Stimulated activated CD4-positive, alpha-beta T cell treated with anti-CD3 and anti-CD28 coated beads, Interleukin-1b, Interleukin-23, amount 100 ng/mL, for 24 hours (primary cell): ENCODE measurements at places on chromosomes 2 and 18.

GRCh38 chr2:168589236-168590211, 133.5 kb downstream of the CERS6 start:
- no peak for DNase-seq

DNA sequence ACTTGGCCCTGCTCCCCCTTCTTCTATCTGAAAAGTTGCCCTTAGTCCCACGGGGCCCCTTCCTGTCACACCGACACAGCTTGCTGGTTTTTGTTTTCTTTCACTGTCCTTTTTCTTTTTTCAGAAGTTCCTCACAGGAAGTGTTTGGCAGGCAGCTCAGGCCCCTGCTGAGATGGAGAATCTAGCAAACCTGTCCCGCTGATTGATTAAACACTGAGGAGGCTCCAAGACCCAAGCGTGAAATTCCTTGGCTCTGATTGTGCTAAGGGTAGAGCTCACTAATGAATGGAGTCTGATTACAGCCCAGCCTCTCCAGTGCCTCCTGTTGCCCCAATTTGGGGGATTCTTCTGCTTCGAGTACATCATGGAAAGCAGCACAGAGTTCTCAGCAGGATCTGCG, 365.9 kb upstream of the MEX3C start:
- DNase-seq: no peak

DNA sequence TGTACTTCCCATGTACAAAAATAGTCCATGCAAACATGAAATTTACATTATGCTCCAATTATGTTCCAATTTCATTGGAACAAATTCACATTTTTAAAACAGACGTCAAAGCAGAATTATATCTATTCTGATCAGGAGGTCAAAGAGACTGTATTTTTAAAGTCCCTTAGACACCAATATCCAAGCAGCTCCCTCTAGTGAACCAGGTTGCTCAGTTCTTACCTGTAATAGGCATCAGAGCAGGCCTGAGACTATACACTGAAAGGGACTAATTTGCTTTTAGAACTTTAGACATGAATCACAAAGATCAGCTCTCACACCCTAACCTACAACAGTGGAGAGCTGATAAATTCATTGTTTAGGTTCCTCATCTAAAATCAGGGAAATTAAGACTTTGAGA, 273.9 kb downstream of the MBD2 start:
- no peak for DNase-seq

DNA sequence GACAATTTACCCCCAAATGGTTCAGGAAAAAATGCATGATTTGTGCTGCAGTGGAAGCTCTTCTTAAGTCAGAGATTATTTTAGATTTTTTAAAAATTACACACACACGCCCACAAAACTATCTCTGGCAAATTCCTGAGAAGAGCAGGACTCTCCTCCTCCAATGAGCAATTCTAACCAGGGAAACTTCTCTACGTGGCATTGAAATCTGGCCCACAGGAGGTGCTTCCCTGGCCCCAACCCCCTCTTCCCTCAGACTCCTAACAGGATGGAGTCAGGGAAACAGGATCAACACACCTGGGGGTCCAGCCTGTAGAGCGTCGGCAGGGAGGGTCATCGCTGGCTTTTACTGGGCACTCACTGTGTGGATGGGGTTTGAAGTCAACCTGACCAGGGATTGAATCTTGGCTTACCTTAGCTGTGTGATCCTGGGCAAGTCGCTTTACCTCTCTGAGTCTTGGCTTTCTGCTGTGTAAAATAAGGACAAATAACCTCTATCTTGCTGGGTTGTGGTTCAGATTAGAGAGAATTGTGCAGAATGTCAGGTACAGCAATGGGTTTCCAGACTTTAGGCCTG, 65.4 kb upstream of the ASAP2 start:
- DNase-seq: no peak

- no peak for DNase-seq
These were observed 16.9 kb upstream of the TEX44 start for GRCh38 chr2:231575612-231576256.

DNA sequence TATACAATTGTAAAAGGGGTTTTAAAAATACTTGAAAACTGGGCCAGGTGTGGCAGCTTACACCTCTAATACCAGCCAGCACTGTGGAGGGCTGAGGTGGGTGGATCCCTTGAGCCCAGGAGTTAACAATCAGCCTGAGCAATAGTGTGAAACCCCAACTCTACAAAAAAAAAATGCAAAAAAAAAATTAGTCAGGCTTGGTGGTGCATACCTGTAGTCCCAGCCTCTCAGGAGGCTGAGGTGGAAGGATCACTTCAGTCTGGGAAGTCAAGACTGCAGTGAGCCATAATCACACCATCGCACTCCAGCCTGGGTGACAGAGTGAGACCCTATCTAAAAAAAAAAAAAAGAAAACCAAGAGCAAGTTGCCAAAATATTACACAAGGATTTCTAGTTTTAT, 182.7 kb downstream of the UBE2E3 start:
- no peak for DNase-seq

DNA sequence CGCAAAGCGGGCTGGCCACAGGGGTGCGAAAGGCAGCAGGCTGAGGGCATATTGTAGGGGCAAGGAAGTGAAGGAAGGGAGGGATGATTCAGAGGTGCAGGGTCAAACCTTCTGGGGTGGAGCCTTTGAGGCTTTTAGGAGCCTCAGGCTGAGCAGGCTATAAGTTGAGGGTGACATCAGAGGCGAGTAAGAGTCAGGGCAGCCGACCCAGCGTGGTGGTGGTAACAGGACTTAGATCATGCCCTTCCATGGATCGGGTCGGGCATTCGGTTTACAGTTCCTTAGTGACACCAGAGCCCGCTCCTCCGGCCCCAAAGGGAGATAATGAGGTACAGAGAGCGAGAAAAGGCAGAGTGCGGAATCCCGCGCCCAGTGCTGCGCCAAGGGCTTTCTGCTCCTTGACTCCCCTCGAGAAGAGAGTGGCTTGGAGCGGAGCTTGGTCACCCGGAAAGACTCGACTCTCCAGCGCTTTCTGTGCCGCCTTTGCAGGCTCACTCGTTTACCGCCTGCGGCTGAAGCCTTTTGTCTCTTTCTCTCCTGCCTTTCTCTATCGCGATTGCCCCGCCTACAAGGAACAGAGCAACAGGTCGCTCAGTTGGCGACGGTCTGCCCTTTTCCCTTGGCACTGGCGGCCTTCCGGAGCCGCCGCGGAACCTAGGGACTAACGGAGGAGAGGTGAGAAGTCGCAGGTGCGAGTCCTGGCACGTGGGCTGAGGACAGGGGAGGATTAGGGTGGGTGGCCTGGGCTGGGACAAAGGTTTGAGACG, 720 bp downstream of the LBX2 start:
- DNase-seq: no peak

- DNase-seq: no peak
These were observed 137.4 kb downstream of the RIT2 start for GRCh38 chr18:42977982-42978637.

DNA sequence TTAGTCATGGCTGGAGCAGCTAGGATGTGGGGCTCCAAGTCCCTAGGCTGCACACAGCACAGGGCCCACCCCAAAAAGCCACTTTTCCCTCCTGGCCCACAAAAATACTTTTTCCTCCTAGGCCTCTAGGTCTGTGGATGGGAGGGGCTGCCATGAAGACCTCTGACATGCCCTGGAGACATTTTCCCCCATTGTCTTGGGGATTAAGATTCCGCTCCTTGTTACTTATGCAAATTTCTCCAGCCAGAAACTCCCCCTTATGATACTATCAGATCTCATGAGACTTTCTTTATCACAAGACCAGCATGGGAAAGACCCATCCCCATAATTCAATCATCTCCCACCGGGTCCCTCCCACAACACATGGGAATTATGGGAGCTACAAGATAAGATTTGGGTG, 125.9 kb downstream of the ESCO1 start:
- no peak for DNase-seq

- DNase-seq: no peak
These were observed 2.0 kb downstream of the COLEC11 start for GRCh38 chr2:3596901-3597417.

DNA sequence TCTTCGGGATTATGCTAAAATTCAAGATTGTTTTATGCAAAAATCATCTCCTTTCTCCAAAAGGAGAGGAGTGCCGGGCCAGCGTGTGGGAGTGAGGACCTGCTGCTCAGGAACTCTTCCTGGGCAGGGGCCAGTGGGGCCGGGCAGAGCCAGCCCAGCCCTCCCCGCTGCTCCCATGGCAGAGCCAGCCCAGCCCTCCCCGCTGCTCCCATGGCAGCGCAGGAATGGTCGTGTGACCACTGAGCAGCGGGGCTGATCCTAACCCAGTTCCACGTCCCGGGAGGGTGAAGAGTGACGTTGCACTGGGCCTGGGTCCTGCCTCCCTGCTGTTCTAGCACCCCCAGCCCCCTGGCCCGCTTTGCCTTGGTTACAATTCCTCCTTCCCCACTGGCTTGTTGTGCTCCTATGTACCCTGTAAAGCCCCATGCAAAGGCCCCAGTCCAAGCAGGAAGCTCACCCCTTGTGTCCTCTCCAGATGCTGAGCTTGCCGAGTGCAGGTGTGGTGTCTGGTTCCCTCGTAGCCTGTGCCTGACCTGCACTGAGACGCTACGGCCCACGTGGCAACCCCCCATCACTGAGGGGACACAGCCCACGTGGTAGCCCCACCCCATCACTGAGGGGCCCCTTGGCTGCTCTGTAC, 11.4 kb upstream of the NEU4 start:
- no peak for DNase-seq

DNA sequence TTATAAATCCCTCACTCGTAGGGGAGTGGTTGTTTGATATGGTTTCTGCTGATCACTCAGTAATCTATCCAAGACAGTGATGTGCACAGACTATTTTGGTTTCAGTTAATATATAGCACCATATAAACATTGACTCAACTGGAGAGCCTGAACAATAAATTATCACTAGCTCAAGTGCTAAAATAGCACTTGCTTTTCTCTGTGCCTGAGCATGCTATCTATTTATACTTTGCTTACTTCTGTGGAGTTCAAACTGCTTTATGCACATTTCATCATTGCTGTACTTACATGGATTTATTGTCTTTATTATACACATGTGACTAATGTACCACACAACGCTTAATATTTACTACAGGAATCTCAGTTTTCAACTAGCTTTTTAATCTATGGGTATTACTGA, 133.6 kb downstream of the BCL2 start:
- DNase-seq: no peak

DNA sequence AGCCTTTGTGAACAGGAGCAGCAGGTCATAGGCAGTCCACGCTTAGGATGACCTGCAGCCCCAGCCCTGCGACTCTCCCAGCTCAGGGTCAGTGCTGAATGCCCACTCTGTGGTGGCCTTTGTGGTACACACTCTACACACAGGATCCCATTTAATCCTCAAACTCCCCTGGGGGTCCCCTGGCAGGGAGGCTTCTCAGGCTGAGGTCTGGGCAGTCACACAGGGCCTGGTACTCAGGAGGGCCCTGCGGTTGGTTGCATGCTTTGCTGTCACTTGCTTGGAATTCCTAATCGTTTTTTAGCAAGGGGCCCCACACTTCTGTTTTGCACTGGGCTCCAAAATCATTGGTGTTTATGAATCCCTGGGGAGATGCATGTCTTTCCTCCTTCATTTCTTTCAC, 113.0 kb downstream of the EML6 start:
- DNase-seq: no peak
